ENCODE measurements at places on chromosomes 16 and 17. TPM values are rescaled to one million over a fixed set of nuclear protein-coding genes. Genes with fewer than 3 reads are reported as not detected.
A peak's percentile ranks its signal among the peaks of the same experiment; 100 is the strongest.

- DNase-seq = peak; percentile 73
Observed at GRCh38 chr17:49031965-49032928, 35.1 kb downstream of the IGF2BP1 start.

The STX4 gene
- polyA plus RNA-seq = 76.6 TPM

DNA sequence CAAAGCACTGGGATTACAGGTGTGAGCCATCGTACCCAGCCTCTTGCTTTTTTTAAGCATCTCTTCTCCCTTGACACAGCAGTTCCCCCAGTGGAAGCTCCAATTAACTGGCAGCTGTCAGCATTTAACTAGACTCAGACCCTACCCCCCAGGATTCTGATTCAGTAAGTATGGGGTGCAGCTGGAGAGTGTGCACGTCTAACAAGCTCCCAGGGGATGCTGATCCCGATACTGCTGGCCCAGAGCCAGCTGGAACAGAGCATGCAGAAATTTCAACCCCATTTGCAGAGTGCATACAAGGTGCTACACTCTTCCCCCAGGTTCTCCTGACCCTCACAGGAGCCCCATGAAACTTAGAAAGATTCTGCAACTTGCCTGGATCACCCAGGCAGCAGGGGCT lies 27.7 kb upstream of the BCO1 start:
- DNase-seq = no peak

The KRT32 gene
- polyA plus RNA-seq = not detected

The GFAP gene
- polyA plus RNA-seq = 0.34 TPM

The ALOX15 gene
- polyA plus RNA-seq = 2.2 TPM

- no peak for DNase-seq
Observed at GRCh38 chr16:71880176-71880575, 3.8 kb downstream of the ZNF821 start.

GRCh38 chr17:71530248-71530647 lies 590.6 kb upstream of the SOX9 start:
- no peak for DNase-seq

DNA sequence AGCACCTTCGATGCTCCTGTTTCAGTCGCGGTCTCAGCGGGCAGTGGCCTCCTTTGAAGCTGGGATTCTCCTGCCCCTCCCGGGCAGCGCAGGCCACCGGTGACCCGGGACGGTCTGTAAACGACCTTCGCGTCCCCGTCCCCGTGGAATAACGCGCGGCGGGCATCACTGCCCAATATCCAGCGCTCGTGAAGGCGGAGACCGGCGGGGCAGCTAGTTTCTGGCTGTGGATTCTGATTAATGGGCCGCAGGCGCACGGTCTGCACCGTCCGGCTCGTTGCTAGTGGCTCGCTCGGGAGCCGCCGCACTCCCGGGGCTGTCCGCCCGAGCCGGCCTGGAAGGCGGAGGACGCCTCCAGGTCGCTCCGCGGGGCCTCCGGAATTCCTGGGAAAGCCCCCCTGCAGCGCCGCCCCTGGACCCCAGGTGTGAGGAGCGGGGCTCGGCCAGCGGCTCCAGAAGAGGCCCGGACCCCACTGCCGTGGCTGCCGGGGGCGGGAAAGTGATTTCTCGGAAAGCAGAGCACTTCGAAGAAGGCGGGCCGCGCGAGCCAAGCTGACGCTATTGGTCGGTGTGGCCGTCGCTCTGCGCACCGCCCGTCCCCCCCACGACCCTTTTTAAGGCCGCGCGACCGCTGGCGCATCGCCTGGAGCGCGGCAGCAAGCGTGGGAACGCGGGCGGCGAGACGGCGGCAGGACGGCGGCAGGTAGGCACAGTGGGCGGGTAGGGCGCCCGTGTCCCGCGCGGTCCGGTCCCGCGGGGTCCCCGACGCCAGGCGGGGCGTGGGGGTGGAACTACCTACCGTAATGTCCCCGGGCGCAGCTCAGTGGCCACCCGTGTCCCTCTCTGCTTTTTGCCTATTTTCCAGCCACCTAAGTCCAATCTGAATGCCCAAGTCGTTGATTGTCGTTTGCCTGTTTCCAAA lies at the start of gene IRF8:
Gene IRF8 (plus strand): TSS at position 642 of the 922 bp plus-strand sequence. CDS start 3,854 bp downstream, outside the sequence.
- peak; percentile 66 for DNase-seq

The MT1B gene
- not detected for polyA plus RNA-seq
